ENCODE measurements at places on chromosomes 16 and 17.

GRCh38 chr16:74232806-74233465, 63.7 kb upstream of the PSMD7 start:
- no peak for DNase-seq

DNA sequence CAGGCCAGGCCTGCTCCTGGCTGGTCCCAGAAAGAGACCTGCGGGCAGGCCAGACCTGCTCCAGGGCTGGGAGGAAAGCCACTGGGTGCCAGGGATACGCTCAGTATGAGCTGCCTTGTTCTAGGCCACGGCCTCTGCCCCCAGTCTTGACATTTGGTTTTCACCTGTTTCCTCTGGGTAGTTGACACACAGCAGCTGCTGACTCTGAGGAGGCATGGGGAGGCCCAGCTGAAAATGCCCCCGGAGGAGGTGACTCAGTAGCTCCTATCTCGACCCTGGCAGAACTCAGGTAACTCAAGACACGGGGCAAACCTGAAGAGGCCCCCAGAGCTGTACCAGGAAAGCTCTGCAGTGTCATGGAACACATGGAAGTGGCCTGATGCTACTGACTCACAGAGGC, 13.9 kb upstream of the ADGRG1 start:
- DNase-seq, result no peak

- DNase-seq, result no peak
Observed at GRCh38 chr16:26334218-26335111, 642.7 kb downstream of the HS3ST4 start.

- DNase-seq, result no peak
Observed at GRCh38 chr16:9235867-9236266, 144.4 kb downstream of the HAPSTR1 start.

DNA sequence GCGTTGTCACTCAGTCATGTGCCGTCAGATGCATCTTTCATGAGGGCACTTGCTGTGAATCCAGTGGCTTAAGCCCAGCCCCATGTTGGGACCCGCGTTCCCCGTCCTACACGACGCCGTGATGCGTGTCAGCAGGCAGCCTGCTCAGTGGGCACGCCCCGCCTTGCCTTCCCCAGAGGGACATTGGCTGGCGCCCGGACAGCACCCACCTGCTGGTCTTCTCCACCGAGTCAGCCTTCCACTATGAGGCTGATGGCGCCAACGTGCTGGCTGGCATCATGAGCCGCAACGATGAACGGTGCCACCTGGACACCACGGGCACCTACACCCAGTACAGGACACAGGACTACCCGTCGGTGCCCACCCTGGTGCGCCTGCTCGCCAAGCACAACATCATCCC, 8.8 kb downstream of the ITGB4 start:
- no peak for DNase-seq

Data from hippocampal formation (tissue), 2 donors.